Colonic mucosa (tissue), 4 donors: ENCODE measurements at places on chromosomes 7 and 10.

DNA sequence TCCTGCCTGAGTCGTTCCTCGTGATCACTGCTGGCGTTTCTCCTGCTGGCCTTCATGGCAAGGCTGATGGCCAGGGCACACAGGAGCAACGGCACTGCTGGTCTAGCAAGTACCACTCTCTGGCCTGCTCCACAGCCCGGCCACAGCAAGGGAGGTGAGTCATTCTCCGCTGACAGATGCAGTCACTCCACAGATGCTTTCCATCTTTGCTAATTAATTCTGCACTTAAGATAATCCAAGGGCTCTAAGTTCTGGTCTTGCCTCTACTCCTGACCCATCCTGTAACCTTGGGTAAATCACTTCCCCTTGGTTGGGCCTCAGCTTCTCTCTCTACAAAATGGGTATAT is 244.4 kb downstream of the RPS24 start:
- DNase-seq: no peak

DNA sequence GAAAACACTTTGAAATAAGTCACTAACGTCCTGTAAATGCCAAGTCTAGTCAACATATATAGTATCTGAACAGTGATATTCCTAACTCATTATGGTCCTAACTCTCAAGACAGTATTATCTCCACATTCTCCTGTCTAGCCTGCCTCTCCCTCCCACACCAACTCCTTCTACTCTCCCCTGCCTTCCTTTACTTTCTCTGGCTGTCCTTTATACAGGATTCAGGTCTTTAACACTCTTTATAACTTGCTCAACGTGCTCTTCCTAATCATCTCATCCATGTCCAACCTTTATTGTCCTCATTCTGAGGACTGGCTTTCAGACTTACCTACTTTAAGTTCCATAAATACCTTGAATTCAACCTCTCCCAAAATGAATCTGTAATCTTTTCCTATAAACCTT is 42.5 kb downstream of the MTPN start:
- DNase-seq: no peak

DNA sequence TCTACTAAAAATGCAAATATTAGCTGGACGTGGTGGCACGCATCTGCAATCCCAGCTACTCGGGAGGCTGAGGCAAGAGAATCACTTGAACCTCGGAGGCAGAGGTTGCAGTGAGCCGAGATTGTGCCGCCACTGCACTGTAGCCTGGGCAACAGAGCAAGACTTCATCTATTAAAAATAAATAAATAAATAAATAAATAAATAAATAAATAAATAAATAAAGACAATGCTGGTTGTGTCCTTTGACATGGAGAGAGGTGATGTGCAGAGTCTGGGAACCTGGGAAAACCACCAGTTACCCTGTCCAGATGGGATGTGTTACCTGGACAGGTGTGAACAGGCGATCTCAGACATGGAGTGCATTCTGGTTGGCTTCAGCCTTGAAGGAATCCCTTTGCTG is 102.5 kb downstream of the COBL start:
- DNase-seq: no peak

DNA sequence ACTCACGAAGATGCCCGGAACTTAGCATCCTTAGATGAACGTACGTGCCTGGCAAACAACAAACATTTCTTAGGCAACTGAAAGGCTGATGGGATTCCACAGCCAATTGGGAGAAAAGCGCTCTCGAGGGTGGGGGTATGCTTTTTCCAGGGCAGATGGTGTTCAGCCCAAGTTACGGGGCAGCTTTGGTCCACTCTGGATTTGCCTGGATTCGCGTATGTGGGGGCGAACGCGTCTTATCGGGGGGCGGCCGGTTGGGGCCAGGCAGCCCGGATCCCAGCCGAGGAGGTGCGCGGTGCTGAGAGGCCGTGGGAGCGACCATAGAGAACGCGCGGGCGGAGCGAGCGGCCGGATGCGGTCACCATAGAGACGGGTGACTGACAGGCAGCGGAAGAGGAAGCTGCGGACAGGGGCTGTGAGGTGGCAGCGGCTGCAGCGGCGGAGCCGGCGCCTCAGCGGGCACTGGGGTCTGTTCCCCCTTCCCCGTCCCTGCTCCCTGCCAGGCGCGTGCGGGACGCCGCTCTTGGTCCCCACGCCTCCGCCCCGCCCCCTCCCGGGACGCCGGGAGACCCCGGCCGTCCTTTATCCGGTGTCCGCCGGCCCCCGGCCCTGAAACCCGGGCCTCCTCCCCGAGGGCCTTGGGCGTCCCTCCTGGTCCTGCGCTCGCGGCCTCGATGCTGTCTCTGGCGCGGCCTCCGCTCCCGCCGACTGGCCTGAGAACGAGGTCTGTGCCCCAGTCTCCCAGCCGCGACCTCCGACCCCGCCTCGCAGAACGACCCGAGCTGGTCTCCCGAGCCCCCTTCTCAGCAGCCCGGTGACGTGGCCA is at the start of gene CHPF2:
TSS of gene CHPF2 (plus strand) at position 393 of the 826 bp plus-strand sequence. CDS start 1,529 bp downstream, outside the sequence.
- peak; percentile 95 for DNase-seq

- no peak for DNase-seq
These were observed 83.9 kb downstream of the HIP1 start for GRCh38 chr7:75654855-75655254.

- DNase-seq: no peak
These were observed 4.4 kb upstream of the GSTK1 start for GRCh38 chr7:143258831-143259230.

GRCh38 chr7:129644634-129645230 is 33.2 kb downstream of the NRF1 start:
- DNase-seq: no peak

GRCh38 chr7:102895602-102896001 is 17.2 kb upstream of the LRRC17 start:
- no peak for DNase-seq

- no peak for DNase-seq
These were observed 521.9 kb downstream of the TYW1 start for GRCh38 chr7:67518580-67518979.

- DNase-seq: no peak
These were observed 8.0 kb downstream of the HKDC1 start for GRCh38 chr10:69228151-69228550.

DNA sequence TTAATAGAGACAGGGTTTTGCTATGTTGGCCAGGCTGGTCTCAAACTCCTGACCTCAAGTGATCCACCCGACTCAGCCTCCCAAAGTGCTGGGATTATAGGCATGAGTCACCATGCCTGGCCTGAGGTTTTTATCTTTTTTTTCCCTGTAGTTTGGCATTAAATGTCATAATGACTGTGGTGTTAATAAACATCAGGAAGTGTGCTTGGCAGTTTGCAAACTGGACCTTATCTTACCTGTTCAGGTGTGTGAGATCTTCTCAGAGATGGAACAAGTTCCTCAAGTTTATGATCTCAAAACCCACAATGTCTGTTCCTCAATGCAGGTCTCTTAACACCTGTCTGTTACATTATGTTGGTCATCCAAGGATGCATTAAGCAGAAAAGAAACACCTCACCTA is 80.0 kb downstream of the ARID5B start:
- no peak for DNase-seq

- DNase-seq: no peak
These were observed 7.5 kb upstream of the KLF14 start for GRCh38 chr7:130741331-130741995.

GRCh38 chr10:18079665-18080295 is 60.4 kb upstream of the CACNB2 start:
- no peak for DNase-seq

DNA sequence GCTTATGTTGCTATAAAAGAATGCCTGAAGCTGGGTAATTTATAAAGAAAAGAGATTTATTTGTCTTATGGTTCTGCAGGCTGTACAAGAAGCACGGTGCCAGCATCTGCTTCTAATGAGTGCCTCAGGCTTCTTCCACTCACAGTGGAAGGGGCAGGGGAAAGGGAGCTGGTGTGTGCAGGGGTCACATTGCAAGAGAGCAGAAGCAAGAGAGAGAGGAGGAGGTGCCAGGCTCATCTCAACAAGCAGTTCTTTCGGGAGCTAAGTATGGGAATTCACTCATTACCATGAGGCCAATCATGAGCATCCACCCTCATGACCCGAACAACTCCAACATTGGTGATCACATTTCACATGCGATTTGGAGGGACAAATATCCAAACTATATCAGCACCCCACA is 17.2 kb upstream of the SLK start:
- DNase-seq: no peak

GRCh38 chr7:39745320-39745719 is 121.9 kb downstream of the RALA start:
- no peak for DNase-seq

DNA sequence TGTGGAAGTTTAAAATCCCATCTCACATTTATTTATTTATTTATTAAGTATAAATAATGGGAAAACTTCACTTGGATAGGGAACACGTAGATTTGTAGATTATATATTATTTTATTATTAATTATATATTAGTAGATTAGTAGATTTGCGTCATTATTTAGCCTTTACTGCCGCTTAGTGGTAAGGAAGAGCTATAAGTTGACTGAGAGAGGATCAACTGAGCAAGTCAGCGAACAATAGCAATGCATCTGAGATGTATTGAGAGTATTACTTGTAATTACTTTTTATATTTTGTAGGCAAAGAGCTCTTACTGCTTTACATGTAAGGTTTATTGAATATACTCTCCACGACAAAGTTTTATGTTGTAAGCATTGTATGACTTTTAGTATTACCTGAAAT is 244.5 kb upstream of the ANKRD30A start:
- DNase-seq: no peak

- peak; percentile 88 for DNase-seq
These were observed 598 bp downstream of the MMS19 start for GRCh38 chr10:97497572-97498075.

DNA sequence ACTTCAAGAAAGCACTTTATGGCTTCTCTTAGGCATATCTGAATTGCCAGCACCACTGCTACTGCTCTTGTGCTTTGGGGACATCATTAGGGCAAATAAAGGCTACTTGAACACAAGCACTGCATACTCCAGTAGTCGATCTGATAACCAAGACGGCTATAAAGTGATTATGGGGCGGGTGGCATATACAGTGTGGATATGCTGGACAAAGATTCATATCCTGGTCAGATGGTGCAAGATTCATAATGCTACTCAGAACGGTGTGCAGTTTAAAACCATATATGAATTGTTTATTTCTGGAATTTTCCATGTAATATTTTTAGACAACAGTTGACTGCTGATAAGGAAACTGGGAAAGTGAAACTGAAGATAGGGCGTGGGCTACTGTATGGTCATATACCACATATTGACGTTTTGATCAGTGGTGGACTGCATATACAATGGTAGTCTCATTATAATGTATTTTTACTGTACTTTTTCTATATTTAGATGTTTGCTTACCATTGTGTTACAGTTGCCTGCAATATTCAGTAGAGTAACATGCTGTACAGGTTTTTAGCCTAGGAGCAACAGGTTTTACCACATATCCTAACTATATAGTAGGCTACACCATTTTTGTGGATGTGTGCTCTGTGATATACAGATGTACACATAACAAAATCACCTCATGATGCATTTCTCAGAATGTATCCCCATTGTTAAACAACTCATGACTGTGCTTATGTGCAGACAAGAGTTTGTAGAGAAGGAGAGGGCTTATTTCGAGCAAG is 15.2 kb downstream of the ANLN start:
- DNase-seq: no peak

GRCh38 chr10:120644556-120645410 is 187.8 kb downstream of the PLPP4 start:
- DNase-seq: no peak

- no peak for DNase-seq
These were observed 56.0 kb downstream of the MKLN1 start for GRCh38 chr7:131383417-131384285.

DNA sequence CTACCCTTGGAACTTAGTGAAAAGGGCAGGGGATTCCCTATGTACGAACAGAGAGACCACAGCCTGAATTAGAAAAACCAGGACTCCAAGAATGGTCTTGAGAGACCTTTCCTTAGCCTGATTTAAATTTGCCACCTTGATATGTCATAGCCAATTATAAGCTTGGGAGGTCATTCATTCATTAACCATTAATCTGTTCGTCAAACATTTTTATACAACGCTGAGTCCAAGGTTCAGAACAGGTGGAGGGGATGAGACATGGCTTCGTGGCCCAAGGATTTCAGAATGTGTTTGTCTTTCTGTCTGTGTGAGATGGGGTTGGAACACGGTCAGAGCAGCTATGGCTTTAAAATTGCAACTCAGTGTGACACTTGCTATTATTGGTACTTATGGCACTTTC is 158.0 kb downstream of the PAXIP1 start:
- DNase-seq: no peak

GRCh38 chr10:22900841-22901601 is 26.8 kb upstream of the ARMC3 start:
- DNase-seq: no peak

GRCh38 chr7:150378115-150378852 is 846 bp upstream of the ZNF775 start:
- peak; percentile 85 for DNase-seq

DNA sequence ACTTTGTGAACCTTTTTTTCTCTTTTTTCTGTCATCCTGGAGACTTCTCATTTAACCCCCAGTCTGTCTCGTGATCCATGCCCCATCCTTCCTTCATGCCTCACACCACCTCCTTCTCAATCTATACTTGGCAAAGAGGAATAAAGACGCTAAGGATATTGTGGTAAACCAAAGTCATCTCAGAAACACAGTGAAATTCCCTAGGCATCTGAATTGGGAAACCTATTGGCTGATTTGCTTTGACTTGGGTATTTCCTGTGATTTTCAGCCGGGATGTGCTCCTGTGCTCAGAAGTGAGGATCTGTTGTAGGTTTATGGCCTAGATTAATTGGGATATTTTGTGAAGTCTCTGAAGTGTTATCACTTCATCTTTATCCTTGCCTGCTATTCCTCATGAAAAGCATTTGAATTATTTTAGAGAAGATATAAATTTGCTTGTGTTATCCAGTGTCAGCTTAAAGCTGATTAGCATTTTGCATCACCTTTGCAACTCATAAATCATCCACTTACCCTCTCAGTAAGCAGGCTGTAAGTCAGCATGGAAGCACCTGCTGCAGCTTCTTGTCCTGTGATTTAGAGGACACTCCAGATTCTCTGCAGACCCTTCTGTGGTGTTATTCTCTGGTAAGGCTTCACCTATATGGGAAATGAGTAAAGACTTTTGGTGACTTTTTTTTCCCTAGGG is 138.0 kb downstream of the AUTS2 start:
- DNase-seq: no peak

DNA sequence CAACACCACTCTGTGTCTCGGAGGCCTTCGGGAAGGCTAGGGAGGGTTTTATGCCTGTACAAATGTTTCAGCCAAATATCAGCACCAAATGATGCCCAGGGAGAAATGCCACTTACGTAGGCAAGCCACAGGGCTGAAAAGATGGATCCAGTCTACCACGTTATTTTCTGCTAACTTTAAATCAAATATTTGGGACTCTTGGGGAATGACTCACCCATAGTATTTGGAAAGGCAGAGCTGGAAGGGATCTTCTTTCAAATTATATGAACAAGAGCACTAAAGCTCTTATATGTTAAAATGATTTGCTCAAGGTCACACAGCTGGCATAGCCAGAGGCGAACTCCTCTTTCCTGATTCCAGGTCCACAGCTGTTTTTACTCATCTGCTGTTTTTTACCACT is 591.4 kb downstream of the SORCS1 start:
- DNase-seq: no peak

DNA sequence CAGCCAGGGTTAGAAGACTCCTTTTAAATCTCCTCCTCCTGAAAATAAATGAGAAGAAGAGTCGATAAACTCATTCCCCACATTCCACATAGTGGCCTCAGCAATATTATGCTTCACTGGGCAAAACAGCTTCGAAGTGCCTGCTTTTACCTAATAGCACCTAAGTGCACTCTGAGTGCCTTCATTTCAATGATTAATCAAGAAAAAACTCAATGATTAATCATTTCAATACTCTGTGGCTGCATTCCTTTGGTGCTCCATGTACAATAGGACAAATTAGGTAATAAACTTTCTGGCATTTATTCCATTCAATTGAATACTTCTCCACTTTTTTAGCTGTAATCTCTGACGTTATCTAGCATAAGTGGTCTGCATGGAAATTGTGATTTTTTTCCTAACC is 174.6 kb downstream of the CCDC71L start:
- no peak for DNase-seq
